Stimulated activated CD4-positive, alpha-beta T cell treated with anti-CD3 and anti-CD28 coated beads, Interleukin-2, amount 100 ng/mL, for 4 hours (primary cell): ENCODE measurements at places on chromosomes 13 and 19.

DNA sequence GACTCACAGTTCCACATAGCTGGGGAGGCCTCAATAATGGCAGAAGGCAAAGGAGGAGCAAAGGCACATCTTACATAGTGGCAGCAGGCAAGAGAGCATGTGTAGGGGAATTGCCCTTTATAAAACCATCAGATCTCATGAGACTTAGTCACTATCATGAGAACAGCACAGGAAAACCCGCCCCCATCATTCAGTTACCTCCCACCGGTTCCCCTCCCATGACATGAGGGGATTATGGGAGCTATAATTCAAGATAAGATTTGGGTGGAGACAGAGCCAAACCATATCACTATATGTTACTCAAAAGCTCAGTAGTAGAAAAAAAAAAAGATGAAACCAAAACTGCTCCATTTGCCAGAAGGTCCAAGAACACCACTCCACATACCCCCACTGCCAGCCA, 58.5 kb downstream of the DNAJC15 start:
- no peak for DNase-seq

DNA sequence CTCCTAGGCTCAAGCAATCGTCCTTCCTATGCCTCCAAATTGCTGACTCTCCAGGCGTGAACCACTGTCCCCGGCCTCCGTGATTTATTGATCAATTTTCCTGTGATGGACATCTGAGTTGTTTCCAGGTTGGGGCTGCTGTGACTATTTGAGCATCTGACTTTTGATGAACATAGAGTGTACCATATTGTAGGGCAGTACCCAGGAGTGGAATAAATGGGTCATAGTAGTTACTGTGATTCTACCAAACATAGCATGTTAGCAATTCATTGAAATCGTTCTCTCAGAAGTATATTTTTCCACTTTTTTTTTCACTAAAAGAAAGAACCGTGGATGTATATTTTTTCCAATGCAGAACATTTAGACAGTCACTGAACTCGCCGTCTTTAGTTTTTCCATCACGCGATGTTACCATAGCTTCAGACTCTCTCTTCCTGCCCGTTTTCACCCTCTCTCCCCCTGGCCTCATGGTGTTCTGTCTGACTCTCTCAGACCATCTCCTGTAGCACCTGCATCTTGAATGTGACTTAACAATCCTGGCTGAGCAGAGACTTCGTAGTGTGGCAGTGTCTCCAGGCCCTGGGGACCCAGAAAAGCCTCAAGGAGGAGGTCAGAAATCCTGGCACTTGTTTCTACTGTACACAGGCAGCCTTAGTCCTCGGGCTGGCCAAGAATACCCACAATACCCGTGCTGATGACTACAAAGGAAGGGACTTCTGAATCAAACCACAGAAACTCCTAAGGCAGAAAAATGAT, 3.2 kb upstream of the RASGRP4 start:
- DNase-seq: no peak

DNA sequence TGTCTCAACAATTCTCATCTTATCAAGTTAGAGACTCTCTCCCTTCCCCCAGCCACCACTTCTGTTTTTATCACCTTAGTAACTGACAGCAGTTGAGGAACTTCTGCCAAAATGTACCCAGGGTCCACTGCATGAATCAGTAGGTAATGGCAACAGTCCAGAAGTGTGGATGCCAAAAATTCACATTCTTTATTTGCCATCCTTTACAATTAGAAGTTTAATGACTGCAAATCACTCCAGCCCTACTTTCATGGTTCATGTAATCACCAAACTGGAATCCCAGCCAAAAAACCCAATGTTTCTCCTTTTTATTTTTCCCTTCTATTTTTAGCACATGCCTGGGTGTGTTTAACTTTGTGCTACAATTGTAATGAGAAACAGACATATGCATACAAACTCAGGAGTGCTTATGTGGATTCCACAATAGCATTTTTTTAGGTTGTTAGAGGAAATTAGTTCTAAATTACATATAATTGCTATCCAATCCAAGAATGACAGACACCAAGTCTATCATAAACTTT, 243.5 kb downstream of the RGCC start:
- no peak for DNase-seq

DNA sequence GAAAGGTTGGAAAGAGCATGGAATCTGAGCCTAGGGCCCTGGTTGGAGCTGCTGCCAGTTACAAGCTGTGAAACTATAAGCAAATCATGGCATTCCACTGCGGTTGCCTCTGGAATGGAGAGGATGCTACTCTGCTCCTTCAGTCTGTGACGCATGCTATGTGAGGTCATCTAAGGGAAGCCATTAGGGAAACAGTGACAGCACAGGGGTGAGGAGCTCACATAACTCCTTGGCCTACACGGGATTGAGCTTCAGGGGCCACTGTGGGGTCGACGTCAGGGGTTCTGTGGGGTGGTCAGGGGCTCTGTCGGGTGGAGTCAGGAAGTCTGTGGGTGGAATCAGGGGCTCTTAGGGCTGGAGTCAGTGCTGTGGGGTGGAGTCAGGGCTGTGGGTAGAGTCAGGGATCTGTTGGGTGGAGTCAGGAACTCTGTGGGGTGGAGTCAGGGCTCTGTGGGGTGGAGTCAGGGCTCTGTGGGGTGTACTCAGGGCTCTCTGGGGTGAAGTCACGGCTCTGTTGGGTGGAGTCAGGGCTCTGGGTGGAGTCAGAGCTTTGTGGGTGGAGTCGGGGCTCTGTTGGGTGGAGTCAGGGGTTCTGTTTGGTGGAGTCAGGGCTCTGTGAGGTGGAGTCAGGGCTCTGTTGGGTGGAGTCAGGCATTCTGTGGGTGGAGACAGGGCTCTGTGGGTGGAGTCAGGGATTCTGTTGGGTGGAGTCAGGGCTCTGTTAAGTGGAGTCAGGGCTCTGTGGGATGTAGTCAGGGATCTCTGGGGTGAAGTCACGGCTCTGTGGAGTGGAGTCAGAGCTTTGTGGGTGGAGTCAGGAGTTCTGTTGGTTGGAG, 35.8 kb upstream of the MEDAG start:
- no peak for DNase-seq

- no peak for DNase-seq
Measured at GRCh38 chr13:84567848-84568247, 685.6 kb upstream of the SLITRK1 start.

DNA sequence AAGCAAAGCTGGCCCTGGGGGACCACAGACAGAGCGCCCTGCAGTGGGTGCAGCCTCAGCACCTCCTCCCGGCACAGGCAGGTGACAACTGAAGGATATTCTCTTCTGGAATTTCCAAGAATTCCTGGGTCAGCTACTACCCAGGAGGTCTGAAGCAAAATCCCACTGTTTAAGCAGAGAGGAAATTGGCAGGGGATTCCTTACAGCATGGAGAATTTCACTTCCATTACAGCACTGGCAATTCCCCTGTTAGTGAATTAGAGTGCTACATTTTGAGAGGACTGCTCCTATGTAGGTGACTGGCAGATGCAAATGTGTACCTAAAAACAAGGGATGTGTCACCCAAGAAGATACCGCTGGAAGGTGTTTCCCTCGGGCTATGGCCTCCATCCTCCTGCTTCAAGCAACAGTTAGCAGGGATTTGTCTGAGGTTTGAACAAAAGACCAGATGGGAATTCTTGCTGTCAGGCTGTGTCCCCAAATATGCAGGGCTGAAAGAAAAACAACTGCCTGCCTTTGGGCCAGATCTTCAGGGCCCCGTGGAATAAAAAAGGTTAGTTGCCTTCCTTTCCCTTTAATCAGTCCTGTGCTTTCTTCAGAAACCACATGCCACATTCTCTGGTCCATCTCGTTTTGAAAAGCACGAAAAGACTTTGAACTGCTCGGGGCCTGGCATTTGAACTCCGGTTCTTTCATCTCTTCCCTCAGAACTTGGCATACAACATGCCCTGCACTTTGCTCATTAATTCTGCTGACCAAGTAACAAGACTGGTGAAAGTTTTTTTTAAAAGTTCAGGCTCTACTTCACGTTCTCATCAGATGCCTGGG, 296.4 kb downstream of the DNAJC15 start:
- no peak for DNase-seq

- no peak for DNase-seq
Measured at GRCh38 chr13:112068540-112069060, 1.7 kb downstream of the SOX1 start.
